Epithelial cell of proximal tubule (primary cell): ENCODE measurements at places on chromosomes 6 and 20. TPM values are rescaled to one million over a fixed set of nuclear protein-coding genes. Genes with fewer than 3 reads are reported as not detected.

LY6G6F gene
- total RNA-seq, result not detected in 2 replicates

TSBP1 gene
- not detected in 2 replicates for total RNA-seq

RBPJL gene
- not detected in 2 replicates for total RNA-seq

F13A1 gene
- 5.4 TPM in 1 of 2 replicates, not detected in the other for total RNA-seq

SPDEF gene
- total RNA-seq, result 0.07 TPM in 1 of 2 replicates, not detected in the other

GRCh38 chr6:85348643-85349042 lies 101.2 kb upstream of the NT5E start:
- no peak for DNase-seq

- DNase-seq, result no peak
These were observed 10.0 kb downstream of the DYNLT2 start for GRCh38 chr6:169741344-169741743.

- DNase-seq, result no peak
These were observed 336.0 kb upstream of the DEFB115 start for GRCh38 chr20:30921286-30922071.

- no peak for DNase-seq
These were observed 113.0 kb downstream of the SYCP2 start for GRCh38 chr20:59820204-59821041.

- no peak for DNase-seq
These were observed 207.2 kb upstream of the ZNF184 start for GRCh38 chr6:27679964-27680694.
